ENCODE measurements at places on chromosomes 16 and 17. TPM values are rescaled to one million over a fixed set of nuclear protein-coding genes. Genes with fewer than 3 reads are reported as not detected.
A peak's percentile ranks its signal among the peaks of the same experiment; 100 is the strongest.

SLC38A8 gene
- not detected for polyA plus RNA-seq

CSH2 gene
- polyA plus RNA-seq, result not detected

SCRN2 gene
- polyA plus RNA-seq, result 32.9 TPM

CD300LB gene
- not detected for polyA plus RNA-seq

HLF gene
- 1.4 TPM for polyA plus RNA-seq

NSMCE1 gene
- 63.5 TPM for polyA plus RNA-seq

BFAR gene
- polyA plus RNA-seq, result 61.8 TPM

IGF2BP1 gene
- 47.2 TPM for polyA plus RNA-seq

DNA sequence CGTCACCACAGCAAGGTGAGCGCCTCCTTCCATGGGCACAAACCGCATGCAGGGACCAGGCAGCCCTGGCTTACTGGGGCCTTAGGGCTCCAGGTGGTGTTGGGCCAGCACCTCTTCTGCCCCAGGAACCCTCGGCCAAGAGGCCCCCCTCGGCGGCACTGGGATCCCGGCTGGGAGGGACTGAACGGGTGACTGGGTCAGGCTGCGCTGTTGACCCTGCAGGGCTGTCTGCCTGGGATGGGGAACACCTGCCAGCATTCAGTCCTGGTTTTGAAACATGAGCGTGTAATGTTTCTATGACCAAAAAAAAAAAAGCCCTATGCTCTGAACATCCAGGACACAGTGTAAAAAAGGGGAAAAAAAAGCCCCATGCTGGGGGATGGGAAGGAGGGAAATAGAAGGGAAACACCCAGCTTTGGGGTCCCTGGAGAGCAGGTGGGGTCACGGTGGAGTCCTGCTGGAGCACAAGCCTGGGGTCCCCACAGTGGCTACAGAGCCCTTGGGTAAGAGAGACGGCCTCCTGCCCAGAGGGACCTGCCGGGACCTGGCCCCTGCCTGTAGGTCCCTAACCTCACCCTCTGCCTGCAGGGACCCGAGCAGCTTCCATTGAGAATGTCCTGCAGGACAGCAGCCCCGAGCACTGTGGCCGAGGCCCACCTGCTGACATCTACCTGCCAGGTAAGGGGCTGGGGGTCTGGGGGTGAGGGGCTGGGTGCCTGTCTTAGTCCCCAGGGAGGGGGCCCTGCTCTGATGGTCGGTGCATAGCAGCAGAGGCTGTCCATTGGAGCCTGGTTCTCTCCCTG is 9.9 kb upstream of the NUDT16L1 start:
- no peak for DNase-seq

- DNase-seq, result peak; percentile 30
Measured at GRCh38 chr16:73713778-73714495, 582.7 kb upstream of the PSMD7 start.

DNA sequence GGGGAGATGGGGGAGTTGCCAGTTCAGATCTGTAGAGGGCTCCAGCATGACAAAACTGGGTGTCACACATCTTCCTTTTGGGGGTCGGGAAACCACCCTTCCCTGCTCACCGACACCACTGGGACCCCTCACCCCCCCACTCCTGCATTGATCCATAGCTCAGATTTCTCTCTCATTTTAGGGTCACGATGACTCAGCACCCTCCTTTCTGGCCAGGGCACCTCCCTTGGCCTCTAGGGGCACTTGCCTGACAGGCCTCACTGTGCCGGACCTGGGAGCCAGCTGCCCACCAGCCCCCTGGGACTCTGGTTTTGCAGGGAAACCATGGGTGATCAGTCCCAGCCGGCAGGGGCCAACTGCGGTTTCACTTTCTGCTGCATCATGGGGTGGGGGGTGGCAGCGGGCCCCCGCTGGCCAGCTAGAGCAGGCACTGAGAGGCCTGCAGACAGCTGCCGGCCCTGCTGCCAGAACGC is 239.4 kb downstream of the MRTFB start:
- peak; percentile 43 for DNase-seq

- peak; percentile 77 for DNase-seq
Measured at GRCh38 chr16:88784074-88784855, 755 bp downstream of the PIEZO1 start.

- DNase-seq, result no peak
Measured at GRCh38 chr17:4054446-4054845, 88.4 kb downstream of the ZZEF1 start.

DNA sequence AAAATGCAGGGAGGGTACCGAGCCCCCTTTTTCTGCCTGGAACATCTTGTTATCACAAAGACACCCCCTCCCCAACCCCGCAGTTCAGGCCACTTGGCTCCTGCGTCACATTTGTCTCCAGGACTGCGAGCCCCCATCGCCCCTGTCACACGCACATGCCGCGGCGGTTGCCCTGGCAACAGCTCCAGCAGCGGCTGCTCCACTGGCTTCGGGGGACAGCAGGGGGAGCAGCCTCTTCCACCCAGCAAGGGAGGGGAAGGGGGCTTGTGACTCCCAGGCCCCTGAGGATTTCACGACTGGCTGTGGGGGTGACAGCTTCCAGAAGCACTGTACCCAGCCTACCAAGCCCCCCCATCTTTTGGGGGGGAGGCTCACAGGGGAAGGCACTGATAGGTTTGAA is 2.6 kb downstream of the BAIAP3 start:
- DNase-seq, result no peak

GRCh38 chr17:55601874-55602364 is 90.7 kb upstream of the SMIM36 start:
- peak; percentile 43 for DNase-seq

DNA sequence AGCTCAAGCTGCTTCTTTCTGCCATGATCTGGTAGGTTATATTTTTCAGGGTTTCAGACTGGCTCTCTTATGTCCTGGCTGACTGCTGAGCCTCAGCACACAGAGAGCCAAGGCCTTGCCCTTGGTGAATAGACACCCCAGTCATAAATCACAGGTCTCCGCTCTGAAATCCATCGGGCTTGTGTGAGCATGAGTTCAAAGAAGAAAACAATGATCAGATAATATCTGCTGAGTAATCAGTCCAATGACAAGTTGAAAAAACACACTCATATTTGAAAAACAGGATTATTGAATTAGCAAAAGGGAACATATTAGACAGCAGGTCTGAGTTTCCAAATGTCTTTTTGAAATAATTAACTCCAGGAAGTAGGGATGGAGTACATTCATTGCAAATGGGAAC is 51.1 kb upstream of the NDRG4 start:
- no peak for DNase-seq

GRCh38 chr17:32878211-32878610 is 1.3 kb upstream of the MYO1D start:
- DNase-seq, result no peak

- no peak for DNase-seq
Measured at GRCh38 chr16:76360404-76360803, 83.2 kb downstream of the CNTNAP4 start.

GRCh38 chr16:78476615-78477014 is 377.2 kb downstream of the WWOX start:
- no peak for DNase-seq

DNA sequence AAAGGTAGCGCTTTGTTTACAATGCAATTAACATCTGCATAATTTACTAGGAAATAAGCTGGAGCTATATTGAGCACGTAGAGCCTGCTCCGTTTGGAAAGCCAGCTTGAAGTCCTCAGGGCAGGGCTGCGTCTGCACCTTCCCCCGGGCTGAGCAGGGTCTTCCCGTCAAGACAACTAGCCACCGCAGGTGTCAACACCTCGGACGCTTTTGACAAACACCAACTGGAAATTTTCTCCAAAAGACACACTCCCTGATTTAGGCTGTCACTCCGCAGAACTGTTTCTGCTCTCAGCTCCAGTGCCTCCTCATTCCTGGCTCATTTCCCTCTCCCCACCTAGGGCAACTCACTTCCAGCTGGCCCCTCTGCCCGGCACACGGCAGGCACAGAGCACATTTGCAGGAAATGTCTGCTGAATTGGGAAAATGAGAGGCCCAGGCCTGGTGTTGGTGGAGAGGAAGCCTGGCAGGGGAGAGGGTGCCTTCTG is 170.3 kb downstream of the MAF start:
- no peak for DNase-seq

GRCh38 chr17:4045487-4045886 is 81.2 kb upstream of the ATP2A3 start:
- no peak for DNase-seq

DNA sequence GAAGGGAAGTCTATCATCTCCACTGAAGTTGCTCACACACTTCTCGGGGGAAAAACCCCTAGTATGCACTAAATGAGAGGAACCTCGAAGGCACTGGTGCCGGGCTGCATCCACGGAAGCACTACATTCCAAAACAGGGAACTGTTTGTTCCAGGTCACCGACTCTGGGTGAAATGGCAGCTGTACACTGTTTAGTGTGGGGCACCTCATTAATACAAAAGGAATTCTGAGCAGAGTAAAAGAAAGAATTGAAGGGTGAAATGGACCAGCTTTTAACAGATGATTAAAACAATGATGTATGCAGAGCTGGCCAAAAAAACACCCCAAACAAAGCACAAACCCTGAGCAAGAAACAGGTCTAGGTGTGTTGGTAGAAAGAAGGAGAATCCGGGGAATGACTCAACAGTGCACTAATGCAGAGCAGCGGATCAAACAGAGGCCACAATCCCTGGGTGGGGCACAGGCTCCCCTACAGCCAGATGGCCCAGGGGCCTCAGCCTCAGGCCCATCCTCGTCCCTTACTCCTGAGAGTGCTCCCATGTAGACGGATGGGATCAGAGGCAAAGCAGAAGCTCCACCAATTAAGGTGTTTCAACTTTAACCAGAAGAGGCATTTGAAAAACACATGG is 161.5 kb downstream of the ZFHX3 start:
- no peak for DNase-seq

DNA sequence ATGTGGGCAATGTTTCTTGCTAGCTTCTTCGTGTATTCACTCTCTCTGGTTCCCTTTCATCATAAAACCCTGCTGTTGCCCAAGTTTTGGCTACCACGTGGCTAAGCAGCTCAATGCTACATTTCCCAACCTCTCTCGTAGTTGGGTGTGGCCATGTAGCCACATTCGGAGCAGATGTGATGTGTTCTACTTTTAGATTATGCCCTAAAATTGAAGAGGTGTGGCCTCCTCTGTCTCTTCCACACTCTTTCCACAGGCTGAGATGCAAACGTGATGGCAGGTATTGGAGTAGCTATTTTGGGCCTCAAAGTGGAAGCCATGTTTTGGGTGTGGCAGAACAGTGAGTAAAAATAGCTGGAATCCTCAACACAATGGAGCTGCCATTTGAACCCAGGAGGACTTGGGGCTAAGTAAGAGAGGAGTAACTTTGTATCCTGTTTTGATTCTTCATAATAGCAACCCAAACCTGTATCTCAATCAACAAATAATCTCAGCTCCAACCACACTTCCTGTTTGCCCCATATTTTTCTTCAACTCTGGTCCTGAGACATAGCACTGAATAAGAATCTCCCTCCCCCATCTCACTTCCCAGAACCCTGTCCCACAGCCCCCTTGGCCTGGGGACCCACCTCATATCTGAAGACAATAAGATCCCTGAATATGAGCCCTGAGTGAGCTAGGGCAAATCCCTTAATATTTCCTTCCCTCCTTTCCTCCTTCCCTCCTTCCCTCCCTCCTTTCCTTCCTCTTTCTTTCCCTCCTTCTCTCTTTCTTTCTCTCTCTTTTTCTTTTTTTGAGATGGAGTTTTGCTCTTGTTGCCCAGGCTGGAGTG is 4.0 kb downstream of the NUPR1 start:
- no peak for DNase-seq

- peak; percentile 56 for DNase-seq
Measured at GRCh38 chr17:78925234-78925633, at the start of gene TIMP2. Gene TIMP2 (minus strand): TSS chr17:78925387. CDS start chr17:78925088, 299 bp downstream.

GRCh38 chr17:13199425-13199824 is 181.6 kb upstream of the ELAC2 start:
- no peak for DNase-seq

DNA sequence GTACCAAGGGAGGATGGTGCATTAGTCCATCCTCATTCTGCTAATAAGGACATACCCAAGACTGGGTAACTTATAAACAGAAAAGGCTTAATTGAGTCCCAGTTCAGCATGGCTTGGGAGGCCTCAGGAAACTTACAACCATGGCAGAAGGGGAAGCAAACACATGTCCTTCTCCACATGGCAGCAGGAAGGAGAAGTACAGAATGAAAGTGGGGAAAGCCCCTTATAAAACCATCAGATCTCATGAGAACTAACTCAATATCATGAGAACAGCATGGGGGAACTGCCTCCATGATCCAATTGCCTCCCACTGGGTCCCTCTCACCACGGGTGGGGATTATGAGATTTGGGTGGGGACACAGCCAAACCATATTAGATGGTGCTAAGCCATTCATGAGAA is 84.5 kb downstream of the SEC14L1 start:
- no peak for DNase-seq

GRCh38 chr17:46106966-46107644 is 86.1 kb downstream of the KANSL1 start:
- no peak for DNase-seq

DNA sequence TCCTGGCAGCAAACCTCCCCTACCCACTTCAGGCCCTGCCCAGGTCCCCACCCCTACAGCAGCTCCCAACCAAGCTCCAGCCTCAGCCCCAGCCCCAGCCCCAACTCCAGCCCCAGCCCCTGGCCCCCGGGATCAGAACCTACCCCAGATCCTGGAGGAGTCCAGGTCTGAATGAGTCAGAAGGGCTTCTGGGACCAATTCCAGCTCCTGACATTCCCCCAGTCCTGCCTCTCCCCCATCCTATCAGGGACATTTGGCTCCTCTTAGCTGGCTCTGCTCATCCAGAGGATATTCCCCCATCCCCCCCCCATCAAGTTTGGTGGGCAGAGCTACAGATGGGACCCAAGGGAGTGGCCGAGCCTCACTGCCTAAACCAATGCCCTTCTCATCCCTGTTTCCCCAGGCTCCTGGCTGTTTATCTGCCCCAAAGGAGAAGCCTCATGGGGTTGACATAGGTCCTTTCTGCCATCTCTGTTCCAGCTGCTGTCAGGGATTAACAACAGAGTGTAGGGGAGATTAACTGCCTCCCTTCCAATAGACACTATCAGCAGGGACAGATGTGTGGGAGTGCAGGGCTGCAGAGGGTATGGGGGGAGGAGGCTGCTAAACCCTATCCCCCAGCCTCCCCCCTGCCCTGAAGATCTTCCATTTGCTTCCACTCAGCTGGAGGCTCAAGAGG is 16.5 kb downstream of the CNTNAP1 start:
- DNase-seq, result peak; percentile 99

- DNase-seq, result no peak
Measured at GRCh38 chr16:4489030-4489429, 12.8 kb downstream of the HMOX2 start.

GRCh38 chr16:11651796-11652195 is 16.5 kb upstream of the SNN start:
- DNase-seq, result no peak

DNA sequence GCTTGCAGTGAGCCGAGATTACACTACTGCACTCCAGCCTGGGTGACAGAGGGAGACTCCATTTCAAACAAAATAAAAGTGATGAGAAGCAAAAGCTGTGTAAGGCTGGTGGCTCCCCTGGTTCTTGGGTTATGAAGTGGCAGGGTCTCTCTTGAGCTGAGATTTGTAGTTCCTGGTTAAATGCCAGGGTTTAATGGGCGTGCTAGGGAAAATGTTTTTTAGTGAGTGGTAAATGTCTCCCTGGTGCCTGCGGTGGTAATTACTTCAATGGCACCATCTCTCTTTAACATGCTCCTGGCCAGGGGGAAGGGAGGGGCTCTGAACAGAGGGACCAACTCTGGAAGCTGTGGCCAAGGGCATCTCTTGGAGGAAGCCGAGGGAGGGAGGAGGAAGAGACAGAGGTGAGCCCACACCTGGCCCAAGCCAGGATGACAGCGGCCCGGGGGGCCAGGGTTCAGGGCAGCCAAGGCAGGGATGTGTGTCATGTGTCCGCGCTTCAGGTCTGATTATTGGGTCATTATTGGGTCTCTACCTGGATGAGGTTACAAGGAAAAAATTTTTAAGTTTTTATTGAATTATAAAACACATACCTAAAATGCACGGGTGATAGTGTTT is 17.8 kb upstream of the RPL38 start:
- no peak for DNase-seq

GRCh38 chr17:81184555-81184954 is 18.5 kb upstream of the AATK start:
- DNase-seq, result no peak
